ENCODE measurements at places on chromosomes 12 and 14.
A peak's percentile ranks its signal among the peaks of the same experiment; 100 is the strongest.

GRCh38 chr14:49505041-49505766, 81.0 kb downstream of the RPS29 start:
- no peak for DNase-seq

- DNase-seq, result no peak
These were observed 357.8 kb downstream of the DUSP6 start for GRCh38 chr12:88994537-88994936.

DNA sequence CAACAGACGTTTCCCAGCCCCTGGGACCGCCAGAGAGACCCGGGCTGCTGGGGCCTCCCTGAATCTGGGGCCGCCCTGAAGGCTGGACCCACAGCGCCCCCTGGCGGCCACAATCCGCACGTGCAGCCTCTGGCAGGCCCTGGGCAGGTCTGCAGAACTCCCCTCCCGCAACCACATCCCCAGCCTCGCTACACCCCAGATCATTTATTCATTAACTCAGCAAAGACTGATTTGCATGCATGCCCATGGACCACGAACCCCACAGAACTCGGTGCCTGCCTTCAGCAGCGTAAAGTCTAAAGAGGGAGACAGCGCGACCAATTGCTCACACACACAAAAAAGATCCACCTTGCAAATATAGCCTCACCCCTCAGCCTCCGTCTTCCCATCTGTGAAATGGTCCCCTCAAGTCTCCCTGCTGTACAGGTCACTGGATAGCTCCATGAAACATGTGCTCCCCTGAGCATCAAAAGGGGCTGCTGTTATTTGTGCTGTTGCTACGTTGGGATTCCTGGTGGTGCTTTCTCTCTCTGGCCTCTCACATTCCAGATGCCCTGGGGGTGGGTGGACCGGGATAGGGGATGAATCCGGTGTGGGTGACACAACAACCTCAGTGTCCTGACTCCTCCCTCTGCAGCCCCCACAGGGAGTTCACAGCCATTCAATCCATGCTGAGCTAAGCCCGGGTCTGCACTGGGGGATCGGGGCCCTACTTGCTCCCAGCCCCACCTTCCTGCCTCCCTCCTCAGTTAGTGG, 96.4 kb downstream of the SCARB1 start:
- DNase-seq, result peak; percentile 87

DNA sequence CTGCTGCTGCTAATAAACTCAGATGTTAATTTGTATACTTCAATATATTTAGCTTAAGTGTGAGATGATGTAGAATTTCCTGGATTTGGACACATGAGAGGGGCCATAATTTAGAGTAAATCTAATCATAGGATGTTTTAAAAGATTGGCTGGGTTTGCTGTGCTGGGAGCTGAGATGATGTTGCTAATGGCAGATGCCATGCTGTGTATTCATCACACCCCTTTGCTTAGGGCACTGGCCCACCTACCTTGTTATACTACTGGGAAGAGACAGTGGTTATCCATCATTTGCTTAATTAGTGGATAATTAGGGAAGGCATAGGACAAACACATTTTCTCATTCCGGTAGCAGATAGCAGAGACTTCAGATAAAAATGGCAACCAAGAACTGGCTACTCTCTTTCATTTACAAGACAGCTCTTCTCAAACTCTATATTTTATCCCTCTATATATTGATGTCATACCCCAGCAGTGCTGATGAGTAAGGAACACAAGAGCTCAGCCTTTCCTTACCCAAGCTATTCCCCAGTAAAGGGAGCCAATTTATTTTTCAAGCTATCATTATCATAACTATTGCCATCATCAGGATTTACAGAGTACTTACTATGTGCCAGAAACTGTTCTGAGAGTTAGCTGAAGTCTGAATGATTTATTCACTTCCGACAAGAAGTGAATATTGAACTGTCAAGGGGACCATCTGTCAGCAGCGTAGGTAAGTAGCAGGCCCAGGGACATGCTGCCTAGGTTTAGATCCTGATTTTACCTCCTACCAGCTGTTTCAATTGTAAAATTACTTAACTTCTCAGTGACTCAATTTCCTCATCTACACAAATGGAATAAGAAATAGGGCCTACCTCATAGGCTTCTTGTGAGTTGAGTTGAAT, 204.6 kb upstream of the FLRT2 start:
- DNase-seq, result no peak

DNA sequence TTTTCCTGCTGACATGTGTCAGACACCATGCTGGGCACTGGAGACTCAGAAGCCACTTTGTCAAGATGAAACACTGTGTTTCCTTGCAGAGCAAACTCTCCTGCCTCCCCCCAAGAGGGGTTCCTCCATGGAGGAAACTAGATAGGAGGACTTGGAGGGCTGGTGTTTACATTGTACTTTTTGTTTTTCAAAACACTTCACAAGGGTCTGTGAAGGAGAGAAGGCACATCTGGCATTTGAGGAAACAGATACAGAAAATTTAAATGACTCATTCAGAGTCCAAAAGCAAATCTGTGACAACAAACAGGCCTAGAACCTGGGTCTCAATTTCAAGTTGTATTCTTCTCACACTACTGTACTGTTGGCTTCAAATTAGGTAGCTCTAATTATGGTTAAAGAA, 6.7 kb upstream of the CDKL1 start:
- DNase-seq, result no peak

GRCh38 chr12:25829192-25829591, 129.3 kb upstream of the RASSF8 start:
- DNase-seq, result no peak

- no peak for DNase-seq
These were observed 167.2 kb downstream of the ETNK1 start for GRCh38 chr12:22792138-22792537.

GRCh38 chr12:108046650-108047049, 82.4 kb upstream of the WSCD2 start:
- DNase-seq, result peak; percentile 16

- DNase-seq, result no peak
These were observed 183.8 kb downstream of the TTC7B start for GRCh38 chr14:90632451-90632850.

DNA sequence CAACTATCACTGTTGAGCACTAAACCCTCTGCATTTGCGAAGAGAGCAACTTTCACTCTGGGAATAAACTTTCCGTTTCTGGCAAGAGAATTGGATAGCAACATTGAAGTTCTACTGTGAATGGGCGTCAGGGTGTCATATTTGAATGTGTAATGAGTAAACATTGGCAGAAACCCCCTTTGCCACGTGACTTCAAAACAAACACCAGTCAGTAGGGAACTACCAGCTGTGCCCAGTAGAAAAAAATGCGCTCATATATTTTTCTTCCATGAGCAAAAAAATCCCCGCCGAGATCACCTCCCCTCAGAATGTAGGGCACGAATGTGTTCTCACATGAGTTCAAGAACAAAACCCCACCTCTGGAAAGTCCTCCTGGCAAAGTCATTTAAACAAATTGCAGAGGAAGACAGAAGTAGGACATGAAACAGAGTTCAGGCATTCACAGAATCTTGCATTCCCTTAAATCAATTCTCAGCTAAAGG, 80.6 kb downstream of the BTG1 start:
- DNase-seq, result no peak

DNA sequence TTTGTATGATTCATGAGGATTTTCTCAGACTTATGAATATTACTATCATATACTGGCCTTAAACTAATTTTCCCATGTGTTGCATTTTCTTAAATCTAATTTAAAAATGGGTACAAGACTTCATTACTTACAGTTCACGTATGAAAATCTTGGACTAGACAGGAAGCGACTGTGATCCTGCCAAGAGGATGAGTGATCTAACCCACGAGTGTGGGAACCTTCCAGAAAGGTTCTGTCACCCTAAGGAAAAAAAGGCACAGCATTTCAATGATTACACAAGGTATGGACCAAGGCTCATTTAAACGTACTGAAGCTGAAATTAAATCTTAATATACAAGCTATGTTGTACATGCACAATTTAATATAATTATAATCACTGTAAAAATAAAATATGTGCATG, 293.5 kb upstream of the DIO2 start:
- no peak for DNase-seq

DNA sequence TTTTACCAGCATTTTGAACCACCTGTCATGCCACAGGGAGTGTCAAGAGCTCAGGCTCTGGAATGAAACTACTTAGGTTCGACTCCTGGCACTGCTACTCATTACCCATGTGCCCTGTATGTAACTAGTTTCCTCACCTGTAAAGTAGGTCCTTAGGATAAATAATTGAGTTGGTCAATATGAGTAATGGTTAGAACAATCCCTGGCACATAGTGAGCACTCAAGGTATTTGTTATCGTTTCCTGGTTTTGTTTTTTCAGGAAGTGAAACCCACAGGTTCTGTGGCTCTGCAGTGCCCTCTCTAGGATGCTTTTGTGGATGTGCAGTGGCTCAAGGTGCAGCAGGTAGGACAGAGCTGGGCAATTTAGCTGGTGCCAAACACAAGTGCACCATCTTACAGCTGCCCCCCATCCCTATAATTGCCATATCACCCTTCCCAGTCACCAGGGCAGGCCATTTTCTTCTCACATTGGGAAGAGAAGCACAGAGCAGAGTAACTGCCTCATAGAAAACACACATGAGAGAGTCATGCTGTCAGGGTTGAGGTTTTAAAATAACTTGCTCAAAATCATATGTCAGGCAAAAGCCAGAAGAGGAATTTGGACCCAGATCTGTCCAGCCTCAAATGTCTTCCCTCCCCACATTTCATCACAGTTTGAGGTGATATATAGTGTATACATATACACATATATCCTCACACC, 297.5 kb downstream of the RPAP3 start:
- DNase-seq, result no peak

- DNase-seq, result peak; percentile 84
These were observed at the start of gene ESR2 for GRCh38 chr14:64293976-64294671. ESR2 (minus strand) TSS chr14:64294371; CDS start chr14:64282985, 11,386 bp downstream.

- no peak for DNase-seq
These were observed 31.8 kb upstream of the RCOR1 start for GRCh38 chr14:102560458-102561261.

- no peak for DNase-seq
These were observed 413 bp downstream of the RARG start for GRCh38 chr12:53231671-53231920.

DNA sequence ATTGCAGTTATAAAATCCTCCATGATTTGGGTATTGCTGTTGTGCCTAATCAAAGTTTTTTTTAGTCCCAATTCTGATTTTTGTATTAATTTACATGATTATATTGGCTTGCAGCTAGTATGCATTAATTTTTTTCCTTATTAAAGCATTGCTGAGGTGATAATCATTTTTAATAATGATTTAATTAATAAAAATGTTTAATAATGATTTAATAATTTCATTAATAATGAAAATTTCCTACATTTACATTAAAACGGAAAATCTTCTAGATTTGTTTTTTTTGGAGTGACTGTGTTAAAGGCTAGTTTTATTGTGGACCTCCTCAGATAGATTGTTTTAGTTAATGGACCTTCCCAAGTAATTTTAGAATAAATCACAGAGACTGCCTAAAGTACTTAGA, 79.6 kb downstream of the CCDC91 start:
- DNase-seq, result no peak

DNA sequence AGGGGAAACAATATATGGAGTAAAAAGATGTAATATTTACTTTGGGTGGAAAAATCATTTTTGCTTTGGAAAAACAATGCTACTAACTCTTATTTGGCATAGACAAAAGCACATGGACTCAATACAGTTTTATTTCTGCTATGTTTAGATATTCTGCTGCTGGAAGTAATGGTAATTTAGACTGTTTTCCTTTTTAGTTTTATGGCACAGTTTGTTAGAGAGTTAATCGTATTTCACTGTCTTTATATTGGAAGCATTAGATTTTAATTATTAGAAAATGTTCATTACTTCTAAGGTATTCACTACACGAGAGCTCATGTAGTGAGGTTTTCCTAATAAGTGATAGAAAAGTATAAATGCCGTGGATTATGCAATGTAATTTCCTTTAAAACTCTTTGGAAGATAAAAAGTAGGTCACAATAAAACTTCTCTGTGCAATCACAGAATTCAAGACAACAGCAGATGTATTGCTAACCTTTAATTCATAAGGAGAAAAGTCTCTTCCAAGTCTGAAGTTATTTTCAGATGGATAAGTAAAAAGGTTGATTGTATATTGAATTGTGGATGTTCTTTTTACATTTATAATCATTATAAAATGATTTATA, 851.8 kb downstream of the TMTC2 start:
- no peak for DNase-seq

- no peak for DNase-seq
These were observed 46.5 kb upstream of the GPR68 start for GRCh38 chr14:91290986-91291385.

GRCh38 chr12:97943359-97943758, 480.8 kb downstream of the RMST start:
- no peak for DNase-seq

DNA sequence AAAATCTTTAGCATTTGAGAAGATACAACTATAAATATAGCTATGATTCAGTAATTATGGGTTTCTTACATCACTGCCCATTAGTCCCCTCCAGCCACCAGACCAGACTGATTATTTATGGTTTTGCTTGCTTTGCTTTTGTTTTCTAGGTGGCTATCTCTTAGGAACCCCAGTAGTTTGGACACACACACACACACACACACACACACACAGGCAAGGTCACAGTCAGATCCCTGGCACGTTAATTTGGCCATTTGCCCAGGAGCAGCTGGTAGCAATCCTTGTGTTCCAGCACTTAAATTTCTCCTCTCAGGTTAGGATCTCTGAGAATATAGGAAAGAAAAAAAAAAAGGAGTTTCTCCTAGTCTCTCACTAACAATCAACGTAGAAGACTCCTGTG, 90.2 kb upstream of the RESF1 start:
- peak; percentile 72 for DNase-seq

DNA sequence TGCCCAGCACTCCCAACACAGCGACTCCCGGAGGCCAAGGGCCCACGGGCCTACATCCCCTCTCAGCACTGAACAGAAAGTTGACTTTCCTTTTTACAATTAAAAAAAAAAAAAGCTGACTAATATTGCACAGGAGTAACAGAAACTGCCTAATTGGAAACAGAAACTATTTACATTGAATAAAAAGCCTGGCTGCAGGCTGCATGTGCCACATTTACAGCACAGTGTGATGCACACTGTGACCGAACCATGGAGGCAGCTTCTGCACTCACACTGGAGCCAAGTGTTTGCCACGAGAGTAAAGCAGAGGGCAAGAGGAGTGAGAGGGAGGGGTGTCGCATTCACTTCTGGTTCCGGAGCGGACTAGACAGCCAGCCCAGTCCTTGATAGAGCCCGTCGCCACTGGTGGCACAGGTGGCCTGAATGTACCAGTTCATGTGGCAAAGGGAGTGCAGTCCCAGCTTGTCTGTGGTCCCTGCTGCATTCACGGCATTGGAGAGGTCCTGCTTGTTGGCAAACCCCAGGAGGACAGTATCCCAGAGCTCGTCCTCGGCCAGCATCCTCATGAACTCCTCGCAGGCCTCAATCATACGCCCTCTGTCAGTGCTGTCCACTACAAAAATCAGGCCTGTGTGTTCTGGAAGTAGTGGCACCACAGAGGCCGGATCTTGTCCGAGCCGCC, 59.2 kb downstream of the SPPL3 start:
- DNase-seq, result no peak

GRCh38 chr14:53517270-53517960, 364.3 kb upstream of the DDHD1 start:
- DNase-seq, result no peak

- no peak for DNase-seq
These were observed 11.1 kb upstream of the ANO6 start for GRCh38 chr12:45204757-45205156.

- no peak for DNase-seq
These were observed 86.3 kb downstream of the SEC23A start for GRCh38 chr14:39016733-39017095.

GRCh38 chr12:3087758-3088650, 10.8 kb downstream of the TSPAN9 start:
- DNase-seq, result no peak

- DNase-seq, result no peak
These were observed 1277.4 kb downstream of the LRFN5 start for GRCh38 chr14:42884100-42884499.

GRCh38 chr14:34051966-34052657, 101.2 kb upstream of the EGLN3 start:
- no peak for DNase-seq
